Right ventricle myocardium inferior (tissue), 1 donor: ENCODE measurements at places on chromosomes 4 and X. TPM values are rescaled to one million over a fixed set of nuclear protein-coding genes. Genes with fewer than 3 reads are reported as not detected.

FAM149A gene
- total RNA-seq, result 13.9 TPM

- no peak for DNase-seq
Measured at GRCh38 chr4:8553216-8553615, 27.0 kb upstream of the GPR78 start.

- DNase-seq, result no peak
Measured at GRCh38 chrX:69256291-69256565, 91.0 kb upstream of the PJA1 start.

DNA sequence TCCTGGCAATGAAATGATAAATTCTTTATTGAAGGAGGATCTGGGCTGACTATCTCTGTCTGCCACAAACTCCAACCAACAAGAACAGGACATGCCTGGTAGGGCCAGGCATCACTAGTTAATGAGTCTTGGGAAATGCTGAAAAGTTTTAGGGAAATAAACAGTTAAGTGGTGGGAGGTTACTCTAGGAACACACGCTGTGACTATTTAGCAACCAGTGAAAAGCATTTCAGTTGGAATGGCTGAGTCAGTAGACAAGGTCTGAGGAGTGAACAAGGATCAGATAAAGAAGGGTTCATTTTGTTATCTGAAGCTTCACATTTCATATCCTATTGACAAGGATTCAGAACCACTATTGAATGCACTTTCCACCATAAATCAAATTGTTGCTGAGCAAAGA is 394.9 kb upstream of the BOD1L1 start:
- DNase-seq, result no peak

GRCh38 chr4:39718366-39719323 is 20.7 kb downstream of the UBE2K start:
- no peak for DNase-seq

- no peak for DNase-seq
Measured at GRCh38 chrX:12987340-12987739, 12.4 kb downstream of the TMSB4X start.

DNA sequence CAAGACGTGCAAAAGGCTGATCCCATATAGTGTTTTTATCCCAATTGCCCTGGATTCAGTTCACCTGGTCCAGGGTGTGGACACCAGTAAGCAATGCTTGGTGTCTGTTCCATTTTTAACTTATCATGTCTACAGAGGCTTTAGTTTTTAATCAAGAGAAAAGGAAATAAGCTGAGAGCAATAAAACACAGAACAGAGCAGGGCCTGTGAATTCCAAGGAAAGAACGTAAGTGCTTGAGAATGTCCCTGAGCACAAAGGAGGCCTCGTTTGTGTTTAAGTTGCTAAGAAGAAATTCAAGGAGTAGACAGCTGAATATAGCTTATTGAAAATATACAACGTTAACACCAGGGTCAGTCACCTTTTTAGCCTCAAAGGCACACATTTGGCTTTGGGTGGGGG is 191.3 kb downstream of the GPC3 start:
- no peak for DNase-seq

LIN54 gene
- total RNA-seq, result 7.4 TPM

PTTG2 gene
- total RNA-seq, result 0.38 TPM

GRCh38 chrX:2566055-2566454 is 65.3 kb upstream of the DHRSX start:
- DNase-seq, result peak; percentile 52

DNA sequence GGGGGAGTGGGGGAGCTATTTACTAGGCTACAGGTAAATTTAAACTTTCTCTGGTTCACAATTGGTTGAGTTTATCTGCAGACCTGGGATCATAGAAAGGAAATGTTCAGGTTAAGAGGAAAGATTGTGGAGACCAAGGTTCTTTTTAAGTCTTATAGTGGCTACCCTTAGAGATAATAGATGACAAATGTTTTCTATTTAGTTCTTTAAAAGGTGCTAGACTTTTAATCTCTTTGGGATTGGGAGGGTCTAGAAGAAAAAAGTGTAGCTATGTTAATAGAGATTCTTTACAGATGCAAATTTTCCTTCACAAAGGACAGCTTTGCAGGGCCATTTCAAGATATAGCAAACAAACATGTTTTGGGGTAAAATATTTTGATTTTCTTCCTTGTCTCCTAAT is 76.0 kb downstream of the TEX13C start:
- no peak for DNase-seq

GRCh38 chrX:53281963-53282695 is 745 bp upstream of the IQSEC2 start:
- DNase-seq, result no peak

GYG2 gene
- 1.5 TPM for total RNA-seq

DNA sequence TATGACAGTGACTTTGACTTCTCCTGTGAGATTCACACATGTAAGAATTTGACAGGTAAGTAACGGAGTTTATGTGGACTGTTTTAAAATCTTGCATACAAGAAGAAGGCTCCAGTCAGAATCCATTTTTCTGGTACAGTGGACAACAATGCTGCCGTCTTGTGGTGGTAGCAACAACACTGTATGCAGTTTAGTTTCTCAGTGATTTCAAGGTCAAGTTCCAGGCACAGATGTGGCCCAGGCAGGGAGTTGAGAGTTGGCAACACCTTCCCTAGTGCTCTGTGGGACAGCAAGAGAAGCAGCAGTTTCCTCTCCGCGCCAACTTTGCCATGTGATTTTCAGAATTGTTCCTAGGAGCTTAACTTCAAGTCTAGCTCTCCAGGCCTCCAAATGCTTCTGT is 56.0 kb upstream of the STPG2 start:
- DNase-seq, result no peak

HSPA4L gene
- total RNA-seq, result 6.2 TPM

CT83 gene
- not detected for total RNA-seq

VCX gene
- not detected for total RNA-seq

OPHN1 gene
- total RNA-seq, result 8.0 TPM

DNA sequence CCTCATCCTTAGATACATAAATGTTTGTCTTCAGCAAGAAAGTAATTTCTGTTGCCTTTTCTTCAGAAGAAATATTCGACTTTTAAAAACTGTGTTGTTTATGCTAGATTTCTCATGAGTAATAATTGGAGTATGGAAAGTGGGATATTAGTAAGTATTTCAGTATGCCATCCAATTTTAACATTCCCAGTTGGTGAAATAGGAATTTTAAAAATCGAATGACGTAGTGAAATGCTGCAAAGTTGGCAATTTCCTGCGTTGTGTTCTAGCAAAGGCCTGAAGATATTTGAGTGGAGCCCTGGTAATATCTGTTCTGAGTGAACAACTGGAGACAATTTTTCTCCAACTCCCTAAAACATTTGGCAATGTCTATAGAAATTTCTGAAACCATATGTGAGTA is 190.1 kb downstream of the ZNF330 start:
- no peak for DNase-seq

DNA sequence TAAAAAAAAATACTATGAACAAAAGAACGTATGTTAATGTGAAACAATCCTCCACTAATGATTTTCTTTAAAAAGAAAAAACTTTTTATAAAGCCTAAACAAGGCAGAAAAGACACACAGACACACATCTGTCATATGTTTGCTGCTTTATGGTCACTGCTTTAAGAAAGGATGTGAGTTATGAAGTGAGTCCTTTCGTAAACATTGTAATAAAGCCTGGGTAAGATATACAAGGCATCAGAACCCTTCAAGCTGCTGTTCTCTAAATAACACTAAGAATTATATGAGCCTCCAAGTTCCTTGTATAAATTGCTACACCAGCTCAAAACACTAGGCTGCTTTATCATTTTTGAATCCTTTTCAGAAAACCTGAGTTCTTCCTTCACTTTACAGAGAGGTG is 81.6 kb downstream of the FBXO8 start:
- DNase-seq, result no peak

GRCh38 chrX:53738370-53738906 is 51.9 kb upstream of the HUWE1 start:
- no peak for DNase-seq

GRCh38 chrX:48490661-48491060 is 14.7 kb downstream of the FTSJ1 start:
- no peak for DNase-seq

DNA sequence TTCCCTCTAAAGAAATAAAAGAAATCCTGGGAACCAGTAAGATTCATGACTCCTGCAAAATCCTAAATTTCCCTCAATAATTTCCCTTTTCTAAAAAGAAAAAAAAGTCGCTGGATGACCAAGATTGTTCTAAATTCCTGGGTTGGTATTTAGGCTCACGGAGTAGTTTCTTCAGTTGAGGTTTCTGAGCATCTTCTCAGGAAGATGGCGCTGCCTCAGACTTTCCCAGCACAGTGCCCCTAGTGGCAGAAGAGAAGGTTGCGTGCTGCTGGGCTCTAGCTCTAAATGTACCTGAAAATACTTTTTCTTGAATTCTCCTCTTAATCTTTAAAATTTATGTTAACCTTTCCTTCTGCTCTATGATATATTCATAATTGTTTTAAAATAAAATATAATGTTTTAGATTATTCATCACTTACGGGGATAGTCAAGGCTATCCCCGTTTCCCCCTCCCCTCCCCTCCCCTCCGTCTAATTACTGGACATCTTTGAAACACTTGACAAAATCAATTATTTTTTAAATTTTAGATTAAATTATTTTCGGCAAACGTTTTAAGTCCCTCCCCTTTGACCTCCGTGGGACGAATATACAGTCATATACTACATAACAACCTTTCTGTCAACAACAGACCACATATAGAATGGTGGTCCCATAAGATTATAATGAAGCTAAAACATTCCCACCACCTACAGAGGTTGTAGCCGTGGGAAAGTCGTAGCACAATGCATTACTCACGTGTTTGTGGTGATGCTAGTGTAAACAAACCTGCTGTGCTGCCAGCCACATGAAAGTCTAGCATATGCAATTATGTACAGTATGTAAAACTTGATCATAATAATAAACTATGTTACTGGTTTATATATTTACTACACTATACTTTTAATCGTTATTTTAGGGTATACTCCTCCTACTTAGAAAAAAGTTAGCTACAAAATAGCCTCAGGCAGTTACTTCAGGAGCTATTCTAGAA is 41.0 kb upstream of the GATB start:
- DNase-seq, result no peak

DNA sequence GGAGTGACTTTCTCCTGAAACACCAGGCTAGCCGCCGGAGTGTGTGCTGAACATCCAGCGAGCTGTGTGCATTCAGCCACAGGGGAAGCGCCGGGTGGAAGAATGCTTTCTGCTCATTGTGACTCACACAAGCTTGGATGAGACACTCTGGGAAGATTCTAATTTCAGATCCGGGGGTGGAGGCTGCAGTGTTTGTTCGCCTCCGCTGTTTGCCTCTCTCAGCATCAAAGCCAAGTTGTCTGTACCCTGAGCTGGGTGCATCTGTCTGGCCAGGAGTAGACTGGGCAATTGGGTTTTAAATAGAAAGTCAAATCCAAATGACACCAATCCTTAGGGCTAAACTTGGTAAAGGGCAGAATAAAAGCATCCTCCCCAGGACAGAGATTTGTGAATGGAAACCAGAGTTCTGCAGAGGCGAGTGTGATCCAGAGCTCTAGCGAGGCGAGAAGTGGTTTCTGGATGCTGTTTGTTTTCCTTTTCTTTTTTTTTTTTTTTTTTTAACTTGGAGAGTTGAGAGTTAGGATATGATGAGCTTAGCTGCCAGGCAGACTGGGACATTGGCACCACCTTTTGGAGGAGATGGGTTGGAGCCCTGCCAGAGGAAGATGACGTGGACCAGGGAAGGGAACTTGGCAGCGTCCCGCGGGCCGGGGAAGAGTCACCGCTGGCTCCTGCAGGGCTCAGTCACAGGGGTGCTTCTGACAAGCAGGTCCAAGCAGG is 196.0 kb upstream of the PSAPL1 start:
- no peak for DNase-seq

DNA sequence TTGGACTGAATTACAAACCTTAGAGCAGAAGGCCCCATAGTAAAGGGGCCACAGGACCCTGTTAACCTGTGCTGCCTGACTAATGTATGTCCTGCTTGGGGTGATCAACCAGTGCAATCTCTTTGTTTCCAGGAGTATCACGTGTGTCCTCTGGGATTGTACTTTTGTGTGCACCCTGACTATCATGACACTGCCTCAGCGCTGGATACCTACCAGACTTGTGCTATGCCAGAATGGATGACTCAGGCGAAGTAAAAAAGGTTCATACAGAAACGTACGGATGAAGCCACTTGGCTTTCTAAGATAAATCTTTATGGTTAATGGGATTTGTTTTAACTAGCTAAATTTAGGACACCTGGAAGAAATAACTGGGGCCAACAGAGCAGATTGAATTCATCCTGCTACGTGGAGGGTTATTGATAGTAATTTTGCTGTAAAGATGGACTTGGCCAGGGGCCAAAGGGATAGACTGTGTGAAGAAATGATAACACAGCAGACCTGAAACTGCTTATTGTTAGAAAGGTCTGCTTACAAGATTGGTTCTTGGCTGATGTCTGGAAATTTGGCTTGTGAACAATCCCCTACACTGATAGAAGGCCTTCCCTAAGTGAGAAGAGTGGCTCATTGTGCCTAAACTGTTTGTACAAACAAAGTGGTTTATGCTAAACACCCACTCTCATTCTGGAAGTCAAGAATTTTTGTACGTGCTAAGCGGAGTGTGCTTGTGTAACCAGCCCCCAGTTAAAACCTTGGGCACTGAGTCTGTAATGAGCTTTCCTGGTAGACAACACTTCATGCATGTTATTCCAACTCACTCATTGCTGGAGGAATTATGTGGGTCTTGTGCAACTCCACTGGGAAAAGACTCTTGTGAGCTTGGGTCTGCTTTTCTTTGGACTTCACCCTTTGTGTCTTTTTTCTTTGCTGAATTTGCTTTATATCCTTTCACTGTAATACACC is 750.5 kb upstream of the HTR2C start:
- DNase-seq, result no peak

TSPAN6 gene
- 5.0 TPM for total RNA-seq

FABP2 gene
- total RNA-seq, result not detected

USP11 gene
- 31.5 TPM for total RNA-seq

TRIM75 gene
- total RNA-seq, result not detected

DNA sequence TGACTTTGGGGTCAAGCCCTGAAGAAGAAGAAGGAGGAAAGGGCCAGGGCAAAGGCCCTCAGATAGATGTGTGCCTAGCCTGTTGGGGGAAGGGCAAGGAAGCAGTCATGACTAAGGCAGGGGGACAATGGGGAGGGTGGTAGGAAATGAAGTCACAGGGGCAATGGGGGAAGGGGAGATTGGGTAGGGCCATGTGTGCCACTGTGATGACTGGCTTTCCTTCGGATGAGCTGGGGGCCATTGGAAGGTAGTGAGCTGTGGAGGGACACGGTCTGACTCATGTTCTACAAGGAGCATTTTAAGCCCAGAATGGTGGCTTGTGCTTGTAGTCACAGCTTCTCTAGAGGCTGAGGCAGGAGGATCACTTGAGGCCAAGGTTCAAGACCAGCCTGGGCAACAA is 642.0 kb downstream of the MID1IP1 start:
- DNase-seq, result no peak

- DNase-seq, result no peak
Measured at GRCh38 chrX:153638041-153638371, 9.0 kb upstream of the DUSP9 start.

SMIM43 gene
- not detected for total RNA-seq

- no peak for DNase-seq
Measured at GRCh38 chr4:10593130-10593529, 91.4 kb downstream of the CLNK start.

- DNase-seq, result no peak
Measured at GRCh38 chrX:103343105-103343504, 13.1 kb downstream of the TCEAL7 start.
